ENCODE measurements at places on chromosomes 6 and 20.

DNA sequence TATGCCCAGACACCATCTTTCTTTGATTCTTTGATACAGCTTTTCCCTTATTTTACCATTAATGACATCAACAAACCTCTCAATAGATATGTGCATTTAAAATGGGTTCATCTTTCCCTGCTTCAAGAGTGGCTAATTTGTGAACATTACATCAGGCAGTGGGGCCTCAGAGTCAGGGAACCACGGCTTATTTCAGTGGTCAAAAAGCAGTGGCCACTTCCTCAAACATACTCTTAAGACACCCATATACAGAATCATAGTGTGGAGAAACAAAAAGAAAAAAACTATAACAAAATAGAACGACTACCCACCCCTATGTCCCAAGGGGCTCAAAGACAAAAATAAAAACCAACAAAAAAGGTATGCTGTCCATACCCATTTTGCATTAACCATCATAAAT lies 12.9 kb downstream of the SALL4 start:
- no peak for DNase-seq

DNA sequence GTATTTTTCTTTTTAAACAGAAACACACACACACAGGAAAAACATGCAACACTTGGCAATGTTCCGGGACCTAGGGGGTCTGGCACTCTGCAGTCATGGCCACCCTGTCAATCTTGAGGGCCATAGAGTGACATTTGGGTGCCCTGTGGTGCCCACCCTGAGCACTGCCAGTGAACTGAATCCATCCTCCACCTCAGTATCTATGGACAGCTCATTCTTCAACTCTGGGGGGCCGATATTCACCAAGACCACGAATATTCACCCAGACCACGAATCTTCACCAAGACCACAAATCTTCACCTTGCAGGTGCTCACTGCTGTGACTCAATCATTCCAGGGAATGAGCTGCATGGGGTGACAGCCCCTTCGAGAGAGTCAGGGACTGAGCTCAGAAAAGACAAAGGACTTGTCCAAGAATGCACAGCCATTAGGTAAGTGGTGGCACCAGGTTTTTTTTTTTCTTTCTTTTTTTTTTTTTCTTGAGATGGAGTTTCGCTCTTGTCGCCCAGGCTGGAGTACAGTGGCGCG lies 19.1 kb downstream of the SNAI1 start:
- no peak for DNase-seq

GRCh38 chr6:119334535-119335264 lies 14.9 kb downstream of the MAN1A1 start:
- DNase-seq = no peak

GRCh38 chr20:51312480-51312783 lies 230.1 kb downstream of the NFATC2 start:
- no peak for DNase-seq

DNA sequence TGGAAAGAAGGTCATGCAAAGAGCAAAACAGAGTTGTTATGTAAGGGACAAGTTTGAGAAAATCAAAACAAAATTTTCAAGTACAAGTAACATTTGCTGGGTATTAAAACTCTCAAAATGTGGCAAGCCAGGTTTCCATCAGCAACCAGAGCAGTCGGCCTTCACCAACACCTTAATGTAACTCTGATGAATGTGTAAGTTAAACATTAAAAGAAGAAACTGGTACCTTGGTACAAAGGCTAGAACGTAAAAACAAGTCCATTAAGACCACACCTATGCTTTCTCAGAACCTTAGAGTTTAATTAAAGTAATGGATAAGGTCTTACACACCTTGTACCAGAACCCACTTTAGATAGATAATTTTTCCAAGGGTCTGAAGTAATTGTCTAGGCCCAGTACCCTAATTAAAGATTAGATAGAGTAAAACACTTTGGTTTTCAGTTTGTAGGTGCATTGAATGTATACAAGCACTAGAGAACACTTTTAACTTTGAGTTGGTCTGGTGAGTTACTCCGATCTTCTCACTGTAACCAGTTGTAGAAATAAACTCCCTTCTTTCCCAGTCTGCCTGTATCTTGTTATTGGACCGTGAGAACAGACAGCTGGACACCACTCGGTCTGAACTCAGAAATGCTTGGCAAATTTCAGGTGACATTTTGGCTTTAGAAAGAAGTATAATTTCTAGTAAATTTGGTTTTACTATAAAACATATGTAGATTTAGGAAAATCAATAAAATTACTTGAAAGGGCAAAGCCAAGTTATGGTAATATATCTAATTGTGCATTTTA lies 319.4 kb downstream of the HTR1B start:
- no peak for DNase-seq

GRCh38 chr20:5065879-5066383 lies 53.8 kb downstream of the PCNA start:
- no peak for DNase-seq

DNA sequence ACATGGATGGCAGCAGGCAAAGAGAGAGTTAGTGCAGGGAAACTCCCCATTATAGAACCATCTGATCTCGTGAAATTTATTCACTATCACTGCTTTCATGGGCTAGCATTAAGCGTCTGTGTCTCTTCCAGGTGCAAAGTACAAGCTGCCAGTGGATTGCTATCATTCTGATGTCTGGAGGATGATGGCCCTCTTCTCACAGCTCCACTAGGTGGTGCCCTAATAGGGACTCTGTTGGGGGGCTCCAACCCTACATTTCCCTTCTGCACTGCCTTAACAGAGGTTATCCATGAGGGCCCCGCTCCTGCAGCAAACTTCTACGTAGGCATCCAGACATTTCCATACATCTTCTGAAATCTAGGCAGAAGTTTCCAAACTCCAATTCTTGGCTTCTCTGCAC lies 347.8 kb upstream of the HS3ST5 start:
- DNase-seq = no peak

GRCh38 chr6:44381739-44382138 lies 5.8 kb upstream of the CDC5L start:
- no peak for DNase-seq

- no peak for DNase-seq
These were observed 275.3 kb upstream of the CITED2 start for GRCh38 chr6:139649732-139650131.

- peak; percentile 95 for DNase-seq
These were observed 46.1 kb downstream of the SLC35B3 start for GRCh38 chr6:8389036-8389818.

GRCh38 chr20:43363506-43363905 lies 94.2 kb upstream of the SRSF6 start:
- DNase-seq = no peak

DNA sequence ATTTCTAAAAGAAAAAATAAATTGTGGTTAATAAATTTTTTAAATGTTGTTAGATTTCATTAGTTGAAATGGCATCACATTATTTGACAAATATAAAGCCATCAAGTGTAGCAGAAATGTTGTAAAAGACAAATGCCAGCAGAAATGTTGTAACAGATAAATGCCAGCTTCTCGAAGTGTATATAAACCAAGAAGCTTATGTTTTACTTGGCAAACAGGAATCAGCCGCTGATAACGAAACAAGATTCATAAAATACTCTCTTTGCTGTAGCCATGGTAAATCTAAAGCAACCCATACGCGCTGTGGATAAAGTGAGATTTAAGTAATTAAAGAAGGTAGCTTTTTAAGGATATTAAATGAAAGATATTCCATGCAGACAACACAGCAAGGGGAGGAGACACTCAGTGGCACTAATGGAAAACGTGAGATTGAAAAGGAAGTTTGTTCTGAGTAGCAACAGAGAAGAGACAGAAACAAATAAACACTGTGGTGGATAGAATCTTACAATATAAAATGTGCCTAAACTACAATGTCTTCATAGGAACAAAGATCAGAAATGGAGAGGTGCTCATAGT lies 29.6 kb downstream of the BTBD9 start:
- DNase-seq = no peak

- no peak for DNase-seq
These were observed 97.1 kb upstream of the TOP1 start for GRCh38 chr20:40931410-40932044.

DNA sequence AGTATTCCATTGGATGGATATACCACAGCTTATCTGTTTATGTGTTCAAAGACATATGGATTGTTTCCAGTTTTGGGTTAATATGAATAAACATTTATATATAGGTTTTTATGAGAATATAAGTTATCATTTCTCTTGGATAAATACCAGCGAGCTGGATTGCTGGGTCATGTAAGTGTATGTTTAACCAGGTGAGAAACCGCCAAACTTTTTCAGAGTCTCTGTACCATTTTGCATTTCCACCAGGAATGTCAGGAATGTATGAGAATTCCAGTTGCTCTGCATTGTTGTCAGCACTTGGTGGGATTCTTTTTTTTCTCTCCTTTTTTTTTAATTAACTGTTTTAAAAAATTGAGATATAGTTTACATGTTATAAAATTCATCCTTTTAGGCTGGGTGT lies 52.1 kb downstream of the PHF20 start:
- DNase-seq = no peak

DNA sequence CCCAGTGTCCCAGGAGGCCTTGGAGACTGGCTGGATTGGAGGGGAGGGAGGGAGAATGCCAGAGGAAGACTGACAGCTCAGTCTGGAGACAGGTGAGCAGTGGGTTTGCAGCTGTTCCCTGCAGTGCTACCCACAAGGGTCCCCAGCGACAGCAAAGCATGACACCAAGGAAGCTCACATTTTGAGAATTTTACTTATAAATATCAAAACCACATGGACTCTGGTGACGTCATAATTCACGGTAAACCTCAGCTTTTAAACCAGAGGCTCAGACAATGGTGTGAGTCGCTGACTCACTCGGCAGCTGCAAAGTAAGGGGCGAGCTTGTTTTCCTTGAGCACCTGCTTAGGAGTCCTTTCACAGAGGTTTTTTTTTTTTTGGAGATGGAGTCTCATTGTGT lies 65.2 kb downstream of the THBS2 start:
- no peak for DNase-seq

GRCh38 chr20:58131151-58131550 lies 97.3 kb downstream of the ANKRD60 start:
- DNase-seq = no peak

GRCh38 chr6:130372786-130373185 lies 7.0 kb downstream of the TMEM200A start:
- no peak for DNase-seq

DNA sequence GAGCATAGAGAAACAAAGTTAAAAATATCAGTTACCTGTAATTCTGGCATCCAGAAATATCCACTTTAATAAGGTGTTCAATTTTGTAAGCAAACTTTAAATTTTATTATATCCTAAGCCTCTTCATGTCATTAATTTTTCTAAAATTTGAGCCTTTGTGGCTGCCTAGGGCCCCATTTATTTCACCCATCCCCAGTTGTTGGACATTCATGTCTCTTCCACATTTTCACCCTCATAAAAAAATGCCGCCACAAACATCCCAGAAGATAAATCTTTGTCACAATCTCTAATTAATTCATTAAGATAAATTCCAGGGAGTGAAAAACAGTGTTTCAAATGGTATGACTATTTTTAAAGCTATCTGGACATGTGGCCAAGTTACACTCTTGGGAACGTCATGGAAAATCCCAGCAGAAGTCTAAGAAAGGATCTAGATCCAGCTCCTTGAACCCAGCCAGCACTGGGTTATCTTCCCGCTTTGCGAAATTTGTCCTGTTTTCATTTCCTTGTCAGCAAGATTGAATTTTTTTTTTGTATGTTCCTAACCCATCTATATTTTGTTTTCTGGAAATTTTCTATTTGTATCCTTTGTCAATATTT lies 97.2 kb downstream of the TMEM242 start:
- DNase-seq = no peak

GRCh38 chr6:122984393-122984792 lies 11.6 kb upstream of the CLVS2 start:
- DNase-seq = no peak

GRCh38 chr20:41249411-41250281 lies 67.9 kb downstream of the ZHX3 start:
- no peak for DNase-seq

DNA sequence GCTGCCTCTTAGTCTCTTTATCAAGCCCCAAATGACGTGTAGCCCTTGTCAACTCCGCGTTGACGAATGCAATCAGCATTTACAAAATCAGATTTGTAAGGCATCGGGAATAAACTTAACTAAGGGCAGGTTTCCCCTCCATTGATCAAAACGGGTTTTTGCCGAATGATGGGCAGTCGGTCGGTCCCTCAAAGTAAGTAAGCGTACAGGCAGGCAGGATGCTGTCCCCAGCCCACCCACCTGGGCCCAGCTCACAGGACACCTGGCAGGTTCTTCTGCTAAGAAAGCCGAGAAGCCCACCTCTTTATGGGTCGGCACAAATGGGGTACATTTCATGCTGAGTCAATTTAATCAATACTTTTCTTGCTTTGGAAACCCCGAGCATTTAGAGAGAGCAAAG lies 22.0 kb upstream of the MAFB start:
- no peak for DNase-seq

GRCh38 chr6:95383878-95384277 lies 193.5 kb upstream of the MANEA start:
- DNase-seq = no peak

GRCh38 chr6:160973311-160974250 lies 18.0 kb upstream of the MAP3K4 start:
- DNase-seq = no peak

- DNase-seq = peak; percentile 44
These were observed 128.5 kb upstream of the CDYL start for GRCh38 chr6:4647414-4648365.

DNA sequence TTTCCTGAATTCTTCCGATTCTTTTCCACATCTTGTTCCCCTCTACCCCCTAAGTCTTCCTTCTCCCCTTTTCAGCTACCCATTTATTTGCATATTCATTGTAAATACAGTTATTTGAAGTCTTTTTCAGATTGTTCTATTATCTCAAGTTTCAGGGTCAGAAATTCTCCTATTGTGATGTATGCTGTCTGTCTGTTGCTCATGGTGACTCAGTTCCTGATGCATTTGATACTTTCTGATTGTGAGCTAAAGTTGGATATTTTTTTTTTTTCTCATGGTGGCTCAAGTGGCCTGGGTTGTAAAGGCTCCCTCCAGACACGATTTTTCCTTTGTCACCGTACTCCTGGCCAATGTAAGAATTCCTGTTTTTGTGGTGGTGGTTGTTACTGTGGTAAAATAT lies 4.9 kb upstream of the PI16 start:
- DNase-seq = no peak

- DNase-seq = no peak
These were observed 75.5 kb downstream of the NOL4L start for GRCh38 chr20:32509639-32510066.

DNA sequence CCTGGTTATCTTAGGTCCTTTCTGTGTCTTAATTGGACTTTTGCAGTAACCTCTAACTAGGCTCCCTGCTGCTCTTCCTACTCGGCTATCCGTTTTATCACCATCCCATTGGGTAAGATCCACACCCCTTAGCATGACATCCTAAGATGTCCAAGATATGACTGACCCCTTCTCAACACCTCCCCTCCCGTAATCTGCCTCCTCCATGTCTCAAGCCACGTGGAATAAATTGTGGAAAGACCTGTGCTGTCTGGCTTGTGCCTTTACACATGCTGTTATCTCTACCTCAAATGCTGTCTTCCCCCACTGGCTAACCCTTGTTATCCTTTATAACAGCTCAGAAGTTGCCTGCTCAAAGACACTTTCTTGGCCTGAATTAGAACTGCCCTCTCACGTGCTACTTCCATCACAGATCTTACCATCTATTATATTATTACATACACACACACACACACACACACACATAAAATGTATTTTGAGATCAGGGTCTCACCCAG lies 26.5 kb downstream of the EIF2S2 start:
- no peak for DNase-seq

Data from NCI-H748 treated with DMSO at 0.1 percent for 48 hours (cell line).